CD8-positive, alpha-beta memory T cell (primary cell): ENCODE measurements at places on chromosomes 6 and 20.

DNA sequence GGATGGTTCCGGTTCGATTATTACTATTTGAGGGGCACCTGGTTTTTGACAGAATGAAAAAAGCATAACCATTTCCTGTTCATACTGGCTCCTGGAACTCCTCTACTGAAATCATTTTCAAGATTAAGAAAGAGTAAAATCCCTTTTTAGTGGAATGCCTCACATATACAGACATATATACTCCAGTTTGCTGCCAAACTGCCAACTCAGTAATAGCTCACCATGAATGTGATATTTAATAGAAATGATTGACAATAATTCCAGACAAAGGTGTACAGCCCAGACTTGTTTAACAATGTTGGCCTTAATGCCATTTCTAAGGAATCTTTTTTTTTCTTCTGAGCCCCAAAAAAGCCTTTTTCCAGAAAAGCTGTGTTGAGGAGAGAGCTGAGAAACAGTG is 93.1 kb downstream of the JAG1 start:
- DNase-seq, result no peak

DNA sequence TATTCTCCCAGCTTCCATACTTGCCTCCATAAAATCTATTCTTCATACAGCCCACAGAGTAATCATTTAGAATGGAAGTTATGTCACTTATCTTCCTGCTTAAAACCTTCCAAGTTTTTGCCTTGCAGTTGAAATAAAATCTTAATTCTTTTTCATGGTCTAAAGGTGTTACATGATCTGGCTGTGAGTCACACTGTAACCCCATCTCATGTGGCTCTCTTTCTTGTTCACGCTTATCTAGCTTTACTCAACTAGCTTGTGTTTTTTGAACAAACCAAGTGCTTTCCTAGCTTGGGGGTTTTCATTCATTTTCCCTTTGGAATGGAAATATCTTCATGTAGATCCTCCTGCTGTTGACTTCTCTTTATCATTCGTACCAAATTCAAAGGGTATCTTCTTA is 23.6 kb upstream of the THEMIS start:
- DNase-seq, result no peak

DNA sequence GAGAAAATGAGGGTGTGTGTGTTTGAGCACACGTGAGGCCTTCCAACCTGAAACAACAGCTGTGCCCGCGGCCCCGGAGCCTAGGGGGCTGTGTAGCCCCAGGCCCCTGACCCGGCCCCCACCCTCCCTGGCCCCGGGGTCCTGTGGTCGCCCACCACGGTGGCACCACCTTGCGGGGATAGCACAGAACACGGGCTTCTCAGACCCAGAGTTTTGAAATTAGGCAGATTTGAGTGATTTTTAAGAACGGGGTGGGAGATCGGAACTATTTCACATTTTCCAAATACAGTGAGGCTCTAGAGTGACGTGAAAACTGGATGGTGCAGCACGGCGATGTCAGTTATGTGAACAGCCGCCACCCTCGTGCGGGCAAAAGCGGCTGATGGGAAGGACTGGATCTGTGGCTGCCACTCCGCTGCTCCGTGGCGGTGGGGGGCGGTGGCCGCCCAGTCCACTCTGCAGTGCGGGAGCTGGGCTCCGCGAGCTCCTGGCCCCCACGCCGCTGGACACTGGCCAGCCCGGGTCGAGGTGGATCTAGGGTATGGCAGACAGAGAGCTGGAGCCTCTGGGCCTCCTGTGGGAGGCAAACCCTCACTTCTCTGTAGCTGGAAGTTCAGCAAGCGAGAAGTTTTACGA is 17.3 kb upstream of the BHLHE23 start:
- DNase-seq, result no peak

DNA sequence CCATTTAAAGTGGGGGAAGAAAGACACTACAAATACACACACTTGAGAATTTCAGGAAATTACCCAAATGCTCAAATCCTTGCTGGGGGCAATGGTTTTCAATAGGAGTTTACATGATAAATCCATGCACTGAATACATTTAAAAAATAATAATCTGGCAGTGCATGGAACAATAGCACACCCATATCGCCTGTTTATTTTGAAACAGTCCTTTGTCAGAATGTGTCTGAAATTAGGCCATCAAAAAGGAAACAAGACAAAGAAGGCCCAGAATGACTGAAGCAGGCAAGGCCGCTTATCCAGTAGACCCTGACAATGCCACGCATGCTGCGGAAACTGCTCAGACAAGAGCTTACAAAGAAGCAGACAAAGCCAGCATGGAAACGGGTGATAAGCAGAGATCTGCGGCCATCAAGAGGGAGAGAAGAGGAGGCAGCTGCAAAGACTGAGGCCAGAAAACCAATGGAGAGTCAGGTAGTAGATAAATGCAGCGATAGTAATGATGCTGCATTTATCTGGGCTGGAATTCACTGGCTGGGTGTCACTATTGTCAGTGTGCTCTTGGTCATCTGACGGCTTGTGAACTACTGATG is 211.9 kb upstream of the CNR1 start:
- DNase-seq, result no peak

GRCh38 chr6:157469378-157469777 is 88.4 kb downstream of the ZDHHC14 start:
- DNase-seq, result no peak

DNA sequence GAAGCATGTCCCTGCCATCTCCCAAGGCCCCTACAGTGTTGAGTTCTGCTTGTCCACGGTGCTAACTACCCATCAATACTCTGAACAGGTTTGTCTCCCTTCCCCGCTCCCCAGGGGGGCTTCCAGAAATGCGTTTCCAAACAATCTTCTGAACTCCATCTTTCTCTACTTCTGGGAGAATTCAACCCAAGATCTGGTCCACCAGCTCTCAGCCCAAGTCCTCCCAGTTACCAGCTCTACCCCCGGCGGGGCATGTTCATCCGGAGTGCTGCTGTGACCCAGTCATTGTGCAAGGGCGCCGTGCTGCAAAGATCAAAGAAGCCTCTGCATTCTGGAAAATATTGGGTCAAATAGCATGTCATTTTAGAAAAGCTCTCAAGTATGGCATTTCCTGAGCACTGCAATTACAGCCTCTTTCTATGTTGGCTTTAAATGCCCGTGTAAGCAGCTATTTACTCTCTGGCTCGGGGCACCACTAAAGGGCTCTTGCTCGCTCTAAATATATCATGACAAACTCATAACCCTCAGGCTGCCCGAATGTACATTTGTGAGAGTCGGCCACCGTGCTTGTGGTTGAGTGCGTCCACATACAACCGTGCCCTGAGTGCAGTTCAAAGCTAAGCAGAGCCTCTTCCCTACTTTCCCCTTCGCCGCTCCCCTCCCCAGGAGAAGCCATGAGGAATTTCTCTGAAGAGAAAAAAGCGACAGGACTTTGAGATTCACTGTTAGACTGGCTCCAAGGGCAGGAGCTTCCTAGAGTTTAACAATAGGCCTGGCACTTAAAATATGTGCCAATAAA is 71.6 kb downstream of the BANF2 start:
- DNase-seq, result no peak

DNA sequence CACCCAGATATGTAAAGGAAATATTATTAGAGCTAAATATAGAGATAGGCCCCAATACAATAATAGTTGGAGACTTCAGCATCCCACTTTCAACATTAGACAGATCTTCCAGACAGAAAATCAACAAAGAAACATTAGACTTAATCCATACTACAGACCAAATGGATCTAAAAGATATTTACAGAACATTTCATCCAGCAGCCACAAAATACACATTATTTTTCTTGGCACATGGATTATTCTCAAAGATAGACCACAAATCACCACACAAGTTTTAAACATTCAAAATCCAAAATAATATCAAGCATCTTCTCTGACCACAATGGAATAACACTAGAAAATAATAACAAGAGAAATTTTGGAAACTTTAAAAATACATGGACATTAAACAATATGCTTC is 1159.1 kb upstream of the CITED2 start:
- no peak for DNase-seq

- DNase-seq, result no peak
Observed at GRCh38 chr6:46651006-46651405, 1.6 kb downstream of the CYP39A1 start.
